ENCODE measurements at places on chromosomes 13 and 19.

- no peak for DNase-seq
These were observed 33.4 kb downstream of the ABCC4 start for GRCh38 chr13:95267662-95268342.

DNA sequence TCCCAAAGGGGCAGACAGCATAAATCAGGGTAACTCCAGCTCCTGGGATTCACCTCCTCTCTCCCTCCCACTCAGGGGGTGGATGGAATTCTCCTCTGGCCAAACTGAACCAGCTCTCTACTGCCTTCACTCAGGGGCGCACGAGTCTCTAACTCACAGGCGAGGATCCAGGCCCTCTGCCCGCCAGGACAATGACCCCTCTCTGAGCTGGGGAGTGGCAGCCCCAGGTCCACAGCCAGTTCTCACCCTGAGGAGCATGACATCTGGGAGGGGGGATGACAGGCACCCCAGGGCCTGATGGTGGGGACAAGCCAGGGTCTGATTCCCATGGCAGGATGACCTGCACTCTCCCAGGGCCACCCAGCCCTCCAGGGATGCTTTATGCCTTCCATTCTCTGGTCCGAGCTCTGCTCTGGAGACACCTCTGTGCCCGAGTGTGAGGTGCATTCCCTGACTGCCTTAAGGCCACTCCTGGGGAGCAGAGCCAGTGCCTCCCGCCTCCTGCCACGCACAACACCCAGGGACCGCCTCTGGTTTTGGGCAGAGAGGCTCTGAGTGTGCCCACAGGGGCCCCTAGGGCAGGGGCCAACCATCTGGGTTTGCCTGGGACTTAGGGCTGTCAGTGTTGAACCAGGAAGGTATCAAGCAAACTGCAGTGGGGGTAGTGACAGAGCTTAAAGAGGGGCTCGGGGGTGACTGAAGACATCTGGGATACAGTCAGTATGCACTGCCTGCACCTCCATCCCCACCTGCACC is 66.2 kb downstream of the GNG7 start:
- no peak for DNase-seq

DNA sequence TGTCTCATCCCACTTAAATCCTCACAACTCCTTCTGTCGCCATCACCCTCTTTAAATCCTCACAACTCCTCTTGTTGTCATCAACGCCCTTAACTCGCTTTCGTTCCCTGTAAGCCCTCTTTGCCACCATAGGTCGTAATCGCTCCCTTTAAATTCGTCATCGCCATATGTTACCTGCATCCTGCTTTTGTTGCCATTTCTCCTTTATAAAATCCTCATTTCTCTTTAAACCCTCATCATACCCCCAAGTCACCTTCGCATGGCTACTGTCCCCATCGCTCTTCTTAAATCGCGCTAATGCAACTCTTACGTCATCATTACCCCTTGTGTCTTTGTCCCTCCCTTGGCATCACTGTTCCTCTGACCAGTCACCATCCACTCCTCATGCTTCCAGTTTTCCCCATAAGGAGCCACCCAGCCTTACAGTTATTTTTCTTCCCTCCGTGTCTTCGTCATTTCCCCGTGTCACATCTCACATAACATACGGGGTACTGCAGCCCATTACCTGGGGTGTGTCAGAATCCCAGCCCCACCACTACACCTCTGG is 539 bp downstream of the PLD3 start:
- no peak for DNase-seq

GRCh38 chr13:100594731-100595130 is 6.1 kb upstream of the GGACT start:
- DNase-seq, result no peak

- no peak for DNase-seq
These were observed 7.5 kb downstream of the ZNF320 start for GRCh38 chr19:52889931-52890330.

- DNase-seq, result no peak
These were observed 33.3 kb downstream of the BRD4 start for GRCh38 chr19:15298847-15299567.

DNA sequence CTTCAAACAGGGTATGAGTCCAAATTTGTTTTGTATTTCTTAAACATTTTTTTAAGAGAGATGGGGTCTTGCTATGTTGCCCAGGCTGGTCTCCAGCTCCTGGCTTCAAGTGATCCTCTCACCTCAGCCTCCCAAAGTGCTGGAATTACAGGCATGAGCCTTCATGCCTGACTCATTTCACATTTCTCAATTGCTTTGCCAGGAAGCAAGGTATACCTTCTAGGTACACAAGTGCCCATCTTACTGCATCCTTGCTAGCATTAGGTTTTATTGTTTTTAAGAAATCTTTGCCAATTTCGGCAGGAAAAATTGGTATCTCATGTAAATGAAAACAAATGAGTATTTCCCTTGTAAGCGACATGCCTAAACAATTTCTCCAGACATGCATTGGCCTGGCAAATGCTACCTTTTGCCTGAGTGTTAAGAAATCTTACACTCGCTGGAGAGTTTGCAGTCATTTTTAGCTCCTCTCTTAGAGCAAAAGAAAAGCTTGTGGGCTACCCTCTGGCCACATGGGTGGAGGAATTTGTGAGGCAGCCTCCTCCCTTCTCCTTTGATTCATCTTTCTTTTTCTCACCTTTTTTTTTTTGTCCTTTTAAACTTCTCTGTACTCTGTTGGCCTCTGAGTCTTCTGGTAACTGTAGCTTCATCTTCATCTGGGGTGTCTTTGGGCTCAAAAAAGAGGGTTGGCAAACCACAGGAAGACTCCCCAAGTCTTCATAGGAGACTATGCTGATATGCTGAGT is 33.0 kb downstream of the ACTL9 start:
- no peak for DNase-seq

- no peak for DNase-seq
These were observed 28.0 kb downstream of the MAB21L1 start for GRCh38 chr13:35448465-35448864.

GRCh38 chr13:39317291-39317690 is 279.0 kb downstream of the NHLRC3 start:
- no peak for DNase-seq

DNA sequence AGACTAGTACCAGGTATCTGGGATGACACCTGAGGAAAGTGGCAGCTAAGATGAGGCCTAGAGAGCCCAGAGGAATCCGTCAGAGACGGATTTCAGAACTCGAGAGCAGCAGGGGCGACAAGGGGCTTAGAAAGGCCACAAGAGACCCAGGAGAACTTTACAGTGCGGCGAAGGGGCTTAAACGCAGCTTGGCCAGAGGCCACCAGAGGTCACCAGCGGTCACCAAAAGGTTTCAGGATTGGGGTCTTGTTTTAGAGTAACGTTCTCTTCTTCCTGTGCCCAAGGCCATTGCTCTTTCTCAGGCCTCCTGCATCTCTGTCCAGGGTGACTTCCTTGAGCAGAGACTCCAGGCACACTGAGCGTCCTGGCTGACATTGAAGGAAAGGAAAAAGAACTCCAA is 2.2 kb downstream of the ZSCAN22 start:
- DNase-seq, result peak; percentile 39
